HAP-1 (cell line): ENCODE measurements at places on chromosomes 1 and 21.

- DNase-seq = no peak
These were observed 25.6 kb downstream of the MATN1 start for GRCh38 chr1:30697571-30698376.

DNA sequence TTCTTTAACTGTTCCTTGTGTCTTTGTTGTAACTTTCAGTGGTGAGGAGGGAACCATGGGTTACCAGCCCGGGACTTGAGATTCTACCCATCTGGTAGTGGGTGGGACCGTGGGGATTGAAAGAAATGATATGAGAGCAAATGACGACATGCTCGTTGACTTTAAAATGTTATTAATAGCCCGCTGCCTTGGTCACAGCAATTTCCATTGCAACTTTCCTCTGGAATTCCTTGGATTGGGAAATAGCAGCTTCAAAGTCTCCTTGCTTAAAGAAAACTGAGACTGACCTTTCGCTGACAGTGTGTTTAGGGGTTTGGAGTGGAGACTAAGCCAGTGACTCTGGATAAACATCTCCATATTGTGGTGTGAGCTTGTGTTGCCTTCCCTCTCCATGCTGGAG lies 44.2 kb upstream of the MARK1 start:
- DNase-seq = no peak

GRCh38 chr1:89295187-89295586 lies 22.5 kb upstream of the GBP5 start:
- no peak for DNase-seq

DNA sequence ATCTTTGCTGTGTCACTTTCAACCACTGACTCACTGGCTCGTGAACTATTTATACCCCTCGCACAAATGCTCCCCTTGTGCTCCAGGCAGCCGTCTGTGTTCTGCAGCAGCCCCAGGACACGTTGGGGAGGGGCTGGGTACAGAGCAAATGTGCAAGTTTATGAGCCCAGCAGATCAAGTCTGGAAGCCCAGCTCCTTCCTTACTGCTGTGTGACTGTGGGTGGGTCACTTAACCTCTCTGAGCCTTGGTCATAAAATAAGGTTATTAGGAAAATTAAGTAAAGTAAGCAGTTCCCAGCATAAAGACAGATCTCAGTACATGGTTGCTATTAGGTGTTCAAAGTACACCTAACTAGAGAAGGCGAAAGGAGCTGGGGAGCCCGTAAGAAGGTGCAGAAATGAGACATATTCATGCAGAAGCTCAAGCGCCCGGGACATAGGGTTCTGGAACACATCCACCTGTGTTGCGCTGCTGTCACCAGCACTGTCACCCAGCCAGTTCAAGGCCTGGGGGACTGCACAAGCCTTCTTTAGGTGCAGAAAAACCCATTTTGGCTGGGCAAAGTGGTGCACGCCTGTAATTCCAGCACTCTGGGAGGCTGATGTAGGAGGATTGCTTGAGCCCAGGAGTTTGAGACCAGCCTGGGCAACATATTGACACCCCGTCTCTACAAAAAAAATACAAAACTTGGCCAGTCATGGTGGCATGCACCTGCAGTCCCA lies 13.8 kb downstream of the EFHD2 start:
- no peak for DNase-seq

DNA sequence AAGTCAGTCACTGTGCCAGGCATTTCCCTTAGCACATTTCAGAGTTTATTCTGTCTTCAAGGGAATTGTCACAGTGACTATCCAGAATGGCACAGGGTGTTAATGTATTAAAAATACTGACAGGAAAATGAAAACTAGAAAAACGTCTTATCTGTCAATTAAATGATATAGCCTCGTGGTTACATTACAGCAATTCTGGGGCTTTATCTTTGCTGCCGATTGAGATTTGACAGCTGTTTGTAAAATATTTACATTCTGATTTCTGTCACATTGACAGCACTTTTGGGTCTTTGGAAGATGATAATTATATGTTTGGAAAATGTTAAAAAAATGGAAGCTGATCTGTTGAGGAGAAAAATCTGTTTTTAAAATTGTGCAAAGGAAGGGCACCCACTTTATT lies 250.0 kb downstream of the CHRM3 start:
- DNase-seq = no peak

GRCh38 chr1:8537991-8538390 lies 220.1 kb downstream of the SLC45A1 start:
- no peak for DNase-seq

DNA sequence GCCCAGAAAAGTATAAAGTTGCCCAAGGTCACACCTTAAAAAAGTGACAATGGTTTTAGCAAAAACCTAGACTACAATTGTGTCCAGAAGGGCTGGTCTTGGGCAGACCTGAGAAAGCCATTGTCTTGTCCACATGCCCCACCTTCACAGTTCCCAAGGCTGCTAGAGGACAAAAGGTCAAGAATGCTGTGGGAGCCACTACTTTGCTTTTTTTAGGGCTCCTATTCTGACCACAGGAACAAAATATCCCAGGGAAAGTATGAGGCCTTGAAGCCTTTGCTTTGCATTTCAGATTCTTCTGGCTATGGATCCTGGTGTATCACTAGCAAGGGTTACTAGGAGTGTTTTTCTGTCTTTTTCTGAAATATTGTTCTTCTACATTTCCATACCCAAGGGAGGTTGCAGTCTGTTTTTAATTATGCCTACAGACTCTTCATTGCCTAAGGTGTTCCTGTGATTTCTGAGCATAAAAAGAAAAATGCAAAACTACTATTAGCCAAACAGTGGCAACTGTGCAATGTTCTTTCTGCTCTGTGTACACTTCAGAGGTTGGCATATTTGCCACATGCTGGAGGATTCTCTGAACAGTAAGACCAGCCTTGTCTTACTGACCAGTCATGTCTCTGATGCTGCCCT lies 10.7 kb downstream of the C1orf162 start:
- DNase-seq = no peak

GRCh38 chr1:229999004-229999670 lies 67.9 kb upstream of the GALNT2 start:
- DNase-seq = no peak

DNA sequence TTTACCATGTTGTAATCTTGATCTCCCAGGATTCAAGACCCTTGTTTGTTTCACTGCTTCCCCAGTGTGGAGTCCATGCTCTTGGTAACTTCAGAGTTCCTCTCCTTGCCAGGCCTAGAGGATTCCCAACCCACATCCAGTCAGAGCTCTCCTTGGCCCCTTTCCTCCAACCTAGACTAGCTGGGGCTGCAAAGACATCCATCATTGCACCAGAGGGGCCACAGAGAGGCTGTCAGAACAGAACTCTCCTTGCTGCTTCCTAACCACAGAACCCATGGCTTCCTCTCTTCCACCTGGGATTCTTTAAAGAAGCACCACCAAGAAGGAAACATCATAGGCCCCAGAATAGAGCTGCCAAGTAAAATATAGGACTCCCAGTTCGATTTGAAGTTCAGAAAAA lies 81.0 kb downstream of the HMGB4 start:
- DNase-seq = no peak

DNA sequence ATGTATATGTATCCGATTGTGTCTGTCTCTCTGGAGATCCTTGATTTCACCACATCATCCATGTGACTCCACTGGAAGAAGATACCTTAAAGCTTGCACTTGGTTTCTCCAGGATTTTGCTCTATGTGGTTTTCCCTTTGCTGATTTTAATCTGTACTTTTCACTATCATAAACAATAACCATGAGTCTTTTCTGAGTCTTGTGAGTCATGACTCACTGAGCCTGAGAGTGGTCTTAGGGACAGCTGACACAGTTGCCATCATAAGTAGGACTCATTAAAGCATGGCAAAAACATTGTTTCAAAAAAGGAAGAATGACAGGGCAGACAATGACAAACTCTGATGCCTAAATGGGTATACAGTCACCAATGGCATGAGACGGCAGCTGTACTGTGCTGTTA lies 226.2 kb downstream of the AKT3 start:
- no peak for DNase-seq

- DNase-seq = no peak
These were observed 1011.8 kb upstream of the NCAM2 start for GRCh38 chr21:19986396-19986795.

DNA sequence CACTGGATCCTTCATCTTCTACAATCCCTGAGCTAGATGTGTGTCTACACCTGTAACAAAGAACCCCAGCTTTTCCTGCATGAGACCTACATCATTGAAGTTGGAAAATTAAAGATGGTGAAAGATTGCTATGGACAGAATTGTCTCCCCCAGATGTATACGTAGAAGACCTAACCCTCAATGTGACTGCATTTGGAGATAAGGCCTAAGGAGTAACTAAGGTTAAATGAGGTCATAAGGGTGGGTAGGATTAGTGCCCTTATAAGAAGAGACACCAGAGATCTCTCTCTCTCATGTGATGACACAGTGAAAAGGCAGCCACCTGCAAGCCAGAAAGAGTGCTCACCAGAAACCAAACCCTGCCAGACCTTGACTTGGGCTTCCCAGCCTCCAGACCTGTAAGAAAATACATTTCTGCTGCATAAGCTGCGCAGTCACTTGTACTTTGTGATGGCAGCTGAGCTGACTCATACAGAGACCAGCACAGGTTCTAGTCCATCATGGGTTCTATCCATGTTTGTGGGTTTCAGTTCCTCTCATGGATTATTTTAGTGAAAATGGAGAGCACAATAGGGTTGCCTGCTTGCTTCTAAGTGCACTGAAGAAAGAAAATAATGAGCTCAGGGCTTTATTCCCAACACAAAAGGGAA lies 180.8 kb downstream of the TPR start:
- DNase-seq = no peak

DNA sequence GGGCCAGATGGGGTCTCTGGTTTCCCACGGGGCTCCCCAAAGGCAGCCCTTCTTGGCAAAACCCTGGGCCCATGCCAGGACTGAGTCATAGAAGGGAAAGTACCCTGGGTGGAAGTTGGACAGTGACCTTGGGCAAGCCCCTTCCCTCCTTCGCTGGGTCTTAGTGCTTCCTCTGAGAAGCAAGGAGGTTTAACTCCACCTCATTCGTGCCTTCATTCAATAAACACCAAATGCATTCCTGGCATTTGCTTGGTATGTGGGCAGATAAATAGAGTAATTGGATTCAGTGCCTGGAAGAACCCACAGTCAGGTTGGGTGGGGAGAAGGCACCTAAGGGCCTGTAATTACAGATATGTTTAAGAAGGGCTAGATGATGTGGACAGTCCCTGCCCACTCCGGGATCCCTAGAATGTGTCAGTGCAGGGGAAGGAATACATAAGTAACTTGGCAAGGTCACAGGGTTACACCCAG lies 36.3 kb upstream of the CITED4 start:
- DNase-seq = no peak

GRCh38 chr1:201608635-201609395 lies 69.9 kb downstream of the NAV1 start:
- no peak for DNase-seq

DNA sequence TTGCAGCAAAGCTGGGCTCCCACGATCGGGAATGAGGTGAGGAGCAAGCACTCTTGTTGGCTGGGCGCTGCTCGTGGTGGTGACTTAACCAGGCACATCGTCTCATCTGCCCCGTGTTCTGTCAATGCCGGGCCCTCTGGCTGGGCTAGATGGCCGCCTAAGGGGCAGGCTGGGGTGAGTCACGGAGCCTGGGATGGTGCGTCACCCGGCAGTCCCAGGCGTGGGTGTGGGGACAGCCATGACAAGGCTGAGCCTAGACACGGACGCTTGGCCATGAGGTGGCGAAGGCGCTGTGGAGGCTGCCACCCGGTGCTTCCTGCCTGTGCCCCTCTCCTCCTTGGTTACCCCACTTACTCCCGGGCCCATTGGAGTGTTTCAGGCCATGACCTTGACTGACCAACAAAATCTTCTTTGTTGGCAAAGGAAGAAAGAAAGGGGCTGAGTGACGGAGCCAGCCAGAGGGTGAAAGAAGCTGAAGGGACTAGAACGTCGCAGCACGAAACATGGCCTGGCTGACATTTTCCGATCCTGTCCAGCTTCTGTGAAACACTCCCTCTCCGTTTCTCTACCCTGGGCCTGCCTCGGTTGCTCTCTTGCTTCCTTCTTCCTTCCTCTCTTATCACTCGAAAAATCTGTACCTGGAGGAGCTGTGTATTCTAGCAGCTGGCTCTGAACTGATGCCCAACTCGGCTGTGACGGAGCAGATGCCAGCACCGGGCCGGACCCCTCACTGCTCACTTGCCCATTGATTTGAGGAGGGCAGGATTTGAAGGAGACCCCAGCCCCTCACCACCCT lies 596 bp downstream of the CD247 start:
- no peak for DNase-seq

- no peak for DNase-seq
These were observed 26.2 kb downstream of the RLF start for GRCh38 chr1:40187399-40187798.

GRCh38 chr1:92843046-92843423 lies 11.2 kb downstream of the RPL5 start:
- DNase-seq = no peak

- no peak for DNase-seq
These were observed 37.6 kb upstream of the DESI2 start for GRCh38 chr1:244615301-244615700.

DNA sequence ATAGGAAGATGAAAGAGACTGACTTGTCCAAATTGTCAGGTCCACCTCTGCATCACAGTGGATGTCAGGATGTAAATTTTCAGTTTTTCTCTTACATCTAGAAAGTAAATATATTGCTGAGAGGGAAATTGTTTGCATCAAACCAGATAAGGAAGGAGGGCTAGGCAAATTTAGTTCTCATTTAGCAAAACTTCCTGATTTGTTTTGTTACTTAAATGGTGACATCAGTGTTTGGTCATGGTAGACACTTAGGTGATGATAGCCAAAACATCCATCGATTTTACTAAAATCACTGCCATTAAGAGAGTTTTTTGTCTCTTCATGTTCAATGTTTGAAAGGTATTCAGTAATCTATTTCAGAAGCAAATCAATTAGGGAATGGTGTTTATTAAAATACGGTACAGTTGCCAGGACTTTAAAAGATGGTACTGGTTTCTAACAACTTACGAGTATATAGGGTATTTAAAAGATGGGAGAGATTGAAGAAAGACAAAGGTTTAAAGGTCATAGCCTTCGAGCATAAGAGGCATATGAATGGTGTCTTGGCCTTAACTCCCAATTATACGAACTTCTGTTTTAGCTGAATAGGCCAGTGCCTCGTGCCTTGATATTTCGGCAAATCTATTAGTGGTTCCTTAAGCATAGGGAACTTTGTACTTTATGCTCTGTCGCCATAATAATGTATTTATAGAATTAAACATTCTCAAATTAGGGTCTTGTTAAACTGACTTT lies 3.0 kb downstream of the IER5 start:
- DNase-seq = no peak
